ENCODE measurements at places on chromosomes 11 and 22. TPM values are rescaled to one million over a fixed set of nuclear protein-coding genes. Genes with fewer than 3 reads are reported as not detected.

Gene MMP10
- not detected for total RNA-seq

DNA sequence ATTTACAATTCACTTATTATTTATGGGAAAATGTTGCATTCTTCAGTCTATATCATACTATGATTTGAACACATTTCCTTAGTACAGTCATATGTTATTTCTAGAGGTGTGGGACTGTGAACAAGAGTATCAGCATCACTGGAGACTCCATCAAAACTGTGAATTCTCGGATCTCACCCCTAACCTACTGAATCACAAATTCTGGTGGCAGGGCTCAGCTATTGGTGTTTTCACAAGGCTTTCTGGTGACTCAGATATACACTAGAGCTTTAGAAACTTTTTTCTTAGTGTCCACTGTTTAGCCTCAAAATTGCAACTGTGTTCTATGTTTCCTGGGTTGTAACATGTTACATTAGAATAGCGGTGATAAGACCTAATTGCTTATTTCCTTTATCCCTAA, 352.9 kb upstream of the DDI1 start:
- no peak for DNase-seq

DNA sequence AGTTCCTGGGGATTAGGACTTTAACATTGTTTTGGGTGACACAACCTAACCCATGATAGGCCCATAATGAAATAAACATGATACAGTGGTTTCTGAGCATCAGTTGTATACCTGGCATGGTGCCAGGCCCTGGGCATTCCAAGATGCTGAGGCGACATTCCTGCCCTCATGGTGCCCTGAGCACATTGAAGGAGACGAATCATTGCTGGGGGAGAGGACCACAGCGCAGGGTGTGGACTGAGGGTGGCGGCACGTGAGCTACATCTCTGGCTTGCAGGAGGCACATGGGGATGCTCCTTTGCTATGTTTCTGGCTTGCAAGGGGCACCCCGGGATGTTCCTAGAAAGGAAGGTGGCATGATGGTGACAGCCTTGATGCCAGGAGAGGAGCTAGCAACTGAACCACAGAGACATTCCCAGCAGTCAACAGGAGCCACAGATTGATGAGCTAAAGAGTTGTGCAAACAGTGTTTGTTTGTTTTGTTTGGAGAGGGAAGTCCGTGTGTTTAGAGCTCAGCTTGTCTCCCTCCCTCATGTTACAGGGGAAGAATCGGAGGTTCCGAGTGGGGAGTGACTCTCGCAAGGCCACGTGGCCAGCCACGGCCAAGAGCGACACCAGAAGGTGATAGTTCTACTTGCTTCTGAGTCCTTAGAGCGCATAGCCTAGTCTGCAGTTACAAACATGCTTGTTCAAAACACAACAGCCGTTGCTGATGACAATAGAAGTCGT, 106.4 kb downstream of the MIAT start:
- DNase-seq = no peak

DNA sequence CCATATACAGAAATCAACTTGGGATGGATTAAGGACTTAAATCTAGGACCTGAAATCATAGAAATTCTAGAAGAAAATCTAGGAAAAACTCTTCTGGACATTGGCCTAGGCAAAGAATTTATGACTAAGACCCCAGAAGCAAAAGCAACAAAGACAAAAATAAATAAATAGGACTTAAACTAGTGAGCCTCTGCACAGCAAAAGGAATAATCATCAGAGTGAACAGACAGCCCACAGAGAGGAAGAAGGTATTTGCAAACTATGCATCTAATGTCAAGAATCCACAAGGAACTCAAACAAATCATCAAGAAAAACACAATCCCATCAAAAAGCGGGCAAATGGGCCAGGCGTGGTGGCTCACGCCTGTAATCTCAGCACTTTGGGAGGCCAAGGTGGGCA, 32.4 kb downstream of the TTC28 start:
- DNase-seq = no peak

DNA sequence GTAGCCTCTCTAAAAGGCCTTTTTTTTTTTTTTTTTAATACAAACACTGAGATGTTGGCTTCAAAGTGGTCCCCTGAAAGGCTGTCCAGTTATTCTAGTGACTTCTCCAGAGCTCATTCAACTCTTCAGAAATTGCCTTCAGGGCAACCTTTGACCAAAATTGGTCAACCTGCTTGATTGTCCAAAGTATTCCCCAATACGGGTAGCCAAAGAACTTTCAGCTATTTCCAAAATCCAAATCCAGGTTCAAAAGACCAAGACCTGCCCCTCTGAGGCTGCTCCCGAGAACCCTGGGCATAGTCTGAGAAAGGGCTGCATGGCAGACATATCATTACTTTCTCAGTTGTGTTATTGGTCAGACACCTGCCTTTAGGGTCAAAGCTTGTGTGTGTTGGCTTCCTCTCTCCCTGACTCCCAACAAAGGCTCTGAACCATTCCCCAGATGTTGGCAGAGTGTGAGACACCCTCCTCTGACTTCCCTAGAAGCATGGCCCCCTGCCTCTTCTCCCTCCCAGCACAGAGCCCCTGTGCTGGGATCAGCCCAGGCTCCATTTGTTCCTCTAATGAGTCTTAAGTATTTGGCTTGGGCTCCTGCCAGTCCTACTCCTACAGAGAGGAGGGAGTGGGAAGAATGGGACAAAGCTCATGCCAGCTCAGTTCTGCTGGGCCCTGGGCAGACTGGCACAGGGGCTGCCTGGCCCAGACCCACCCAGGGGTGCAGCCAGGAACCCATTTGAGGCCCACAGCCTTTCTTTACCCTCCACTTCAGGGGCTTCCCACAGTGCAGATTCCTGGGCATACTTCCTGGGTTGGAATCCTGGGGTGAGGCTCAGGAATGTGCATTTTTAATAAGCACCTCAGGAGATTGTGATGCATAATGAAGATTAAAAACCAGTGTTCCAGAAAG, 30.3 kb downstream of the TNKS1BP1 start:
- DNase-seq = no peak

Data from cardiac septum (tissue), 1 donor.